ENCODE measurements at places on chromosomes 4 and X.

DNA sequence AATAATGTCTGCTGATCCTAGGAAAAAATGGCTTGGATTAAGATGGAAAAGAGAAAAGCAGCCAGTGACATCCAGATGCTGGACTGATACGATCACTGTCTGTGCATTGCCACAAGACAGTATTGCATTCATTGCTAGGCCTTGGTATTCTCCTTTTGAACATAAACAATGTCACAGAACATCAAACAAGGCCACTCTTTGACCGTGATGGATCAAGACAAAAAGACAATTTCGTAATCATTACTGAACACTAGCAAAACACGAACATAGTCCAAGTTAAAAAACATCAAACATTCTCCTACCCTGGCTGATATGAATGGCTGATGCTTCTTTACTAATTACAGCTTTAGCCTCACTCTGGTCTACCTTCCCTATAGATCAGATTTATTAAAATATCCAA, 374.1 kb upstream of the CXorf51B start:
- no peak for DNase-seq

DNA sequence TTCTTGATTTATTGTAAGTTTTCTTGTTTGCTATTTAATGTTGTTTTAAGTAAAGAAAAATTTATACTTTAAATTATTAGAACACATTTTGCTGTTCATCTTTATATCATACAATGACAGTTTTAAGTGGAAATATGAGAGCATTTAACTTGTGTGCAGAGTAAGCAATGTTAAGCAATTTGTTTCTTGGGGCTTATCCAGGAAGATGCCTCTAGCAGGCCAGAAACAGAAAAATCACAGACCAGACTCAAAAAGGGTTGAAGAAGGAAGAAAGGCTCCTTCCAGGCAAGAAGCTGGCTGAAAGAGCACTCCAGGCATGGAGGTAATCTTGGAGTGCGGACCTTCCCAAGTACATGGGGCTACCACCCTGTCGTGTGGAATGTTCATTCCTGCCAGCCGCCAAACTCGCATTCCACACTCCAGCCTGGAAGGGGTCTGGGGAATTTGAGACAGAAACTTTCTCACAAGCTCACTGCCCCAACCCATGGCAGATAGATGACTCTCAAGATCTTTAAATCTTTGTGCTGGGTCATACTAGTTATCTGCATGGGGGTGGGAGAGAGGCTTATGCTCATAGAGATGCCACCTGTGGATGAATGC, 1521.3 kb upstream of the AGA start:
- no peak for DNase-seq

DNA sequence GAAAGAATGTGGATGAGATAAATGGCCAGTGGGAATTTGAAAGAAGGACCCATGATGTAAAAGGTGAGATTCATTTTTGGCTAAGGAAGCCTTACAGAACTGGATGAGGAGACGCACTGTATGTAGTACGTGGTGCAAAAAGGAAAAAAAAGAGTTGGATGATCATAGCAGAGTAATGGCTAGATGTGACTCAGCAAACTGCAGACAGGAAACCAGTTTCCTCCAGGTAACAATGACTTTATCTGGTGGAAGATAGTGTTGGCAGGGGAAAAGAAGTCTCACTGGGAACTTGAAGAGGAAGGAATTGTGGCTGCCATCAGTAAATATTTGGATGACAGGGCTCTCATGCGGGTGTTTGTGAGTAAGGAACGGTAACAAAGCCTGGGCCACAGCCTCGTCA, 243.2 kb downstream of the CPE start:
- DNase-seq, result no peak

- DNase-seq, result no peak
These were observed 42.1 kb upstream of the USP46 start for GRCh38 chr4:52701207-52701606.

GRCh38 chr4:159220353-159220752, 117.5 kb downstream of the RAPGEF2 start:
- DNase-seq, result no peak

DNA sequence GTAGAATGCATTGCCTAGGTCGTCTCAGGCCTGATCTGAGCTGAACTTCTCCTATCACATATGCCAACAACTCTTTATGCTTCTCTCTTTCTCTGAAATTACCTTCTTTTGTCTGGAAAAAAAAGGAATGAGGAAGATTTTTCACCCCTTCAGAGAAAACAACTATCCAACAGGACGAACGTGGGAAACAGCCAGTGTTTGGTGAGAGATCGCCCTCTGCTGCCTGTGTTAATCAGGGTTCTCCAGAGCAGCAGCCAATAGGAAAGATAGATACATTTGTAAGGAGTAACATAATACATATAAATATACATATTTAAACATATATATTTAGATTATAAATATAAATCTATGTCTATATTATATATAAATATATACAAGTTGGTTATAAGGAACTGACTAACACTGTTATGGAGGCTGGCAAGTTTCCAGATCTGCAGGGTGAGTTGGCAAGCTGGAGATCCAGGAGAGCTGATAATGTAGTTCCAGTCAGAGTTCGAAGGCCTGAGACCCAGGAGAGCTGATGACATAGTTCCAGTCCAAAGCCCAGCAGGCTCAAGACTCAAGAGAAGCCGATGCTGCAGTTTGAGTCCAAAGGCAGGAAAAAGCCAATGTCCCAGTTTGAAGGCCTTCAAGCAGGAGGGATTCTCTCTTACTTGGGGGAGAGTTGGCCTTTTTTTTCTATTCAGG, 13.3 kb downstream of the CETN2 start:
- no peak for DNase-seq

GRCh38 chrX:17697191-17697590, 40.1 kb upstream of the SCML1 start:
- DNase-seq, result no peak

- no peak for DNase-seq
These were observed 100.5 kb downstream of the BLTP1 start for GRCh38 chr4:122252584-122252983.

GRCh38 chr4:117898496-117898895, 135.8 kb upstream of the NDST3 start:
- no peak for DNase-seq

- DNase-seq, result no peak
These were observed 81.9 kb downstream of the ATP11C start for GRCh38 chrX:139850968-139851367.

DNA sequence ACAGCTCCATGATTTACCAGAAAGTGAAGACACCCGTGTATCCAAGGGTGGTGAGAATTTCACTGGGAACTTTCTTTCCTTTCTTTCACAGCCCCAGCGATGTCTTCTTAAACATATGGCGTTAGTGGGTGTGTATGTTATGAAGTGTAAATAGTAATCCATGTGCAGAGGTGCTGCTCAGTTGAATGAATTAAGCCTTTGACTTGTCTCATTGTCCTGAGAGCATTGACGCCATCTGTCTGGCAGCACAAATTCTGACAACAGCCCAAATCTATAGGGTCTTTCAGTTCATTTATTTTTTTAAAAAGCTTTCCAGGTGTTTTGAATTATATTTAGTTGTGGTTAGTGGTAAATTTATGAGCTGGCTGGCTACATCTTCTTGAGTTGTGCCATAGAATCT, 69.4 kb downstream of the CLCN5 start:
- DNase-seq, result no peak

- DNase-seq, result no peak
These were observed 112.5 kb downstream of the SCLT1 start for GRCh38 chr4:128980816-128981326.

DNA sequence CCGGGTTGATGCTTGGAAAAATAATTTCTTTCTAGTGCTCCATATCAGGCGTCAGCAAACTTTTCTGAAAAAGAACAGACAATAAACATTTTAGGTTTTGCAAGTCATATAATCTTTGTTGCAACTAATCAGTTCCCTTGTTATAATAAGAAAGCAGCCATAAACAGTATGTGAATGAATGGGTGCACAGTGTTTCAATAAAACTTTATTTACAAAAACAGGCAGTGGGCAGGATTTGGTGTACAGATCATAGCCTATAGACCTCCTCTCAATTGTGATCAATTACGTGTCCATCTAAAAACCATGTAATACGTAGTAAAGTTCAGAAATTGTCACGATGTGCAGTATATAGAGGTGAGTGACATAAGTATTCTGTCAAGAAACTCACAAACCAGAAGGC, 143.4 kb downstream of the AREG start:
- no peak for DNase-seq

DNA sequence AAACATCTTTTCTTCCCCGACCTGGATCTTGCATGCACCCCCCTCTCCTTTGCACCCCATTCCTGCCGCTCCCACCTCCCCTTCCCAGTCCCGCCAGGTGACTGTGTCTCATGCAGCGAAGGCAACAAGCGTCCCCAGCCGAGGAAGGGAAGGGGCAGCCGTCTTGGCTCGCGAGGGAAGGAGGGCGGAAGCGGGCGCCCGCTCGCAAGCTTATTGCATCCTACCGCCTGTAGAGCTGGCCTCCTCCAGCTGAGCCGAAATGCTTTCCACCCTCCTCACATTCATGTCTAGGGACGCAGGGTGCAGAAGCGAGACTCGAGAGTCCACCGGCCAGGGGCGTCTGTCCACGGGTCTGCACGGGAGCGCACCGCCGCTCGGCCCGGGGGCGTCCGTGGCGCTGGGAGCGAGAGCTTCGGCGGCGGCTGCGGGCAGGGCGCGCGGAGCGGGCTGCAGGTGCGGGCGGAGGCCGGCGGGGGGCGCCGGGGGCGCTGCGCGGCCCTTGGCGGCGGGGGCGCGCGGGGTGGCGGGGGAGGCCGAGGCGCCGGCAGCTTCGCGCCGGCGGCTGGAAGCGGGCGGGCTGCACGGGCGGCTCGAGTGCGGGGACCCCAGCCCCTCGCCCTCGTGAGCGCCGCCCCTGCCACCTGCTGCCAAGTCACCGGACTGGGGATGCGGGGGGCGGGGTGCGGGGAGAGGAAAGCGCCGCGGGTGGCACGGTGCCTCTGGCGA, at the start of gene KCNIP4:
TSS of gene KCNIP4 (minus strand) at position 426 of the 726 bp plus-strand sequence.
- no peak for DNase-seq

DNA sequence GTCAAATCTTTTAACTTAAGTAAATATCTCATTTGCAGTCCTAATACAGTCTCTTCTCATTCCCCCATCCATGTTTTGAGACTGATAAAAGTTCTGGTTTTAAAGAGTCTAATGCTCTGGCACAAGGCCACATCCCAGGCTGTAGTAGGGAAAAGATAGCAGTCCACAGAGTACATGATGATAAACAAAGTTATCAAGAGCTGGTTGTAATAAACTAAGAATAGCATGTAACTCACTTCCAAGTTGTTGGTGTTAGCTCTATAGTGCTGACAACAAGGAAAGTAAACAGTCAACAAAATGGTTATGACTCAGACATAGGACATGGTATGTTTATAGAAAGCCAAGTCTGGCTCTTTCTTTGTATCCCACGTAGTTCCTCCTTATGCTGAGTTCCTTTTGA, 21.8 kb upstream of the AREG start:
- DNase-seq, result no peak

DNA sequence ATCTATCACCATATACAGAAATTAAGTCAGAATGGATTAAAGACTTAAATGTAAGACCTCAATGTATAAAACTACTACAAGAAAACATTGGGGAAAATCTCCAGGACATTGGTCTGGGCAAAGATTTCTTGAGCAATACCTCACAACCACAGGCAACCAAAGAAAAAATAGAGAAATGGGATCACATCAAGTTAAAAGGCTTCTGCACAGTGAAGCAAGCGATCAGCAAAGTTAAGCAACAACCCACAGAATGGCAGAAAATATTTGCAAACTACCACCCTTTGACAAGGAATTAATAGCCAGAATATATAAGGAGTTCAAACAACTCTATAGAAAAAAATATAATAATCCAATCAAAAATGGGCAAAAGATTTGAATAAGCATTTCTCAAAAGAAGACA, 236.9 kb upstream of the EMCN start:
- no peak for DNase-seq
